ENCODE measurements at places on chromosomes 5 and 9. TPM values are rescaled to one million over a fixed set of nuclear protein-coding genes. Genes with fewer than 3 reads are reported as not detected.

Gene PHYHD1
- 30.2 TPM for total RNA-seq

GRCh38 chr9:87613265-87614111, 112.4 kb upstream of the CTSL start:
- no peak for DNase-seq

DNA sequence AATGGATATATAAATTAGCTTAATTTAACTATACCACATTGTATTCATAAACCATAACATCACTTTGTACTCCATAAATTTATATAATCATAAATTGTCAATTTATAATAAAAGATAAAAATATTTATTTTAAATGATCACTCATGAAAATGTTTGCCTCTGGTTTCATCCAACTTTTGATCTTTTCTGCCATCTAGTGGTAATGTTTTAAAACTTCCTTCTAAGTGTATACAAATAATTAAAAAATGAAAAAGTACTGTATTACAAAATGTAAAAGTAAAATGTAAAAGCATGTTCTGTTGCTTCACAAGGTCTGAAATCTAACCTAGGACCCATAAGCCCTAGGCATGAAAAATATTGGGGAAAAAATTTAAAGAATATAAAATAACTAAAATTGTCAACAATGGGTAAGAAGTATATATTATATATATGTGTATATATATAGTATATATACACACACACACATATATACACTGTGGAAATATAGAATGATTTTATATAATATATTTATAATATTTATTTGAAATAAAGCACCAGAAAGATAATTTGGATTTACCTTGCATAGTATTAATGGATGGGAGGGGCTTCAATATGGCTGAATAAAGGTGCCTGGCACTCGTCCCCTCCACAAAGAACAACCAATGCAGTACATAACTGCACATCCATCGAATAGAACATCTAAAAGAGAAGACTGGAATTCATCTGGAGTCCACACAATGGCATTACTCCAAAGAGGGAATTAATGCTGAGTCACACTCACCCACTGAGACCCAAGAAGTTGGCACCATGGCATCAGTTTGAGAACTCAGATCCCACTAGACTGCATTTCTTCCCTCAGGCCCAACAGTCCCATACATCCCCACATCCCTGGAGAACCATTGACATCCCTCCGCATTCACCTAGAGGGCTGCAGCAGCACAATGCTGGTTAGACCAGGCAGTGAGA, 32.5 kb downstream of the ANXA1 start:
- DNase-seq: no peak

- DNase-seq: peak; percentile 75
These were observed 974 bp downstream of the CCDC69 start for GRCh38 chr5:151222790-151223446.

DNA sequence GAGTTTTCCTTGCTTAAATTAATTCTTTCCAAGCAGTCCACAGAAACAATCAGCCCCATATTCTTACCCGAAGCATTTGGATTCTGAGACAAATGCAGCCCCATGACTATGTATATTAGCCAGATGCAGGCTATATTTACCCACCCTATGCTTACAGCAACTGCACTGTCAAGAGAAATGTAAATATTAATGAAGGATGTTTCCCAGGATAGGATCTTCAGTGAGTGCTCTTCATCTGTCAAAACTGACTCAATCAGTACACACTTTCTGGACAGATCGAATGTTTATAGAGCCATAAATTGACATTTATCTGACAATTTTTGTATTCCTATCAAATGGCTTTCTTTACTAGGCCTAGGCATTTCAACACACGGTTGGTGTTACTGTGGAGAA, 725.3 kb upstream of the SEMA6A start:
- DNase-seq: no peak

All from Right ventricle myocardium inferior (tissue), 1 donor.